ENCODE measurements at places on chromosomes 3 and 15. TPM values are rescaled to one million over a fixed set of nuclear protein-coding genes. Genes with fewer than 3 reads are reported as not detected.

CACNA2D3 gene
- total RNA-seq = 0.13 TPM

SLC51A gene
- not detected for total RNA-seq

EBLN2 gene
- 1.5 TPM for total RNA-seq

TGM5 gene
- total RNA-seq = not detected

SAXO2 gene
- not detected for total RNA-seq

C3orf49 gene
- not detected for total RNA-seq

NR1I2 gene
- total RNA-seq = under 0.01 TPM
